NCI-H1436 treated with DMSO at 0.1 percent for 48 hours (cell line): ENCODE measurements at places on chromosomes 6 and 20.

- no peak for DNase-seq
Observed at GRCh38 chr6:82573254-82573972, 209.8 kb downstream of the TPBG start.

- DNase-seq, result no peak
Observed at GRCh38 chr6:3585320-3585935, 128.6 kb upstream of the SLC22A23 start.

GRCh38 chr6:13146442-13146841 is 181.9 kb downstream of the TBC1D7 start:
- peak; percentile 24 for DNase-seq

- DNase-seq, result no peak
Observed at GRCh38 chr6:45084257-45084656, 243.9 kb upstream of the RUNX2 start.

GRCh38 chr6:98650941-98651340 is 183.4 kb upstream of the POU3F2 start:
- no peak for DNase-seq
